ENCODE measurements at places on chromosomes 12 and 14.

DNA sequence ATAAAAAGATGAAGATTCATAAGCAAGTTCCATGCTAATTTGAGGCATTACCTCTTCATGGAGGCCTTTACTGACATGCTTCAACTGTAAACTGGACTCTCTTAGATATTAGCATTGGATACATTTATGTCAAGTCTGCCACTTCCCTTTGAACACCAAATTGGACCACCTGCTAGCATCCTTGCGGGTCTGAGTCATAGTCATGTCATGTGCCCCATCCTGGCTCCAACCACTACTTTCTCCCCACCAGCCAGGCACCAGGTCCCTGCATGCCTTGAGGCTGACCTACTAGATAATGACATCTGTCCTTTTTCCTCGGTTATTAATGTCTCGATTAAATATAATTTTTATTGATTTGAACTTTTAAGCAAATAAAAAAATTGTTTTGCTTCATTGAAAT is 32.9 kb upstream of the EEA1 start:
- no peak for DNase-seq

- DNase-seq: no peak
These were observed 155.5 kb upstream of the CCND2 start for GRCh38 chr12:4118017-4118510.

DNA sequence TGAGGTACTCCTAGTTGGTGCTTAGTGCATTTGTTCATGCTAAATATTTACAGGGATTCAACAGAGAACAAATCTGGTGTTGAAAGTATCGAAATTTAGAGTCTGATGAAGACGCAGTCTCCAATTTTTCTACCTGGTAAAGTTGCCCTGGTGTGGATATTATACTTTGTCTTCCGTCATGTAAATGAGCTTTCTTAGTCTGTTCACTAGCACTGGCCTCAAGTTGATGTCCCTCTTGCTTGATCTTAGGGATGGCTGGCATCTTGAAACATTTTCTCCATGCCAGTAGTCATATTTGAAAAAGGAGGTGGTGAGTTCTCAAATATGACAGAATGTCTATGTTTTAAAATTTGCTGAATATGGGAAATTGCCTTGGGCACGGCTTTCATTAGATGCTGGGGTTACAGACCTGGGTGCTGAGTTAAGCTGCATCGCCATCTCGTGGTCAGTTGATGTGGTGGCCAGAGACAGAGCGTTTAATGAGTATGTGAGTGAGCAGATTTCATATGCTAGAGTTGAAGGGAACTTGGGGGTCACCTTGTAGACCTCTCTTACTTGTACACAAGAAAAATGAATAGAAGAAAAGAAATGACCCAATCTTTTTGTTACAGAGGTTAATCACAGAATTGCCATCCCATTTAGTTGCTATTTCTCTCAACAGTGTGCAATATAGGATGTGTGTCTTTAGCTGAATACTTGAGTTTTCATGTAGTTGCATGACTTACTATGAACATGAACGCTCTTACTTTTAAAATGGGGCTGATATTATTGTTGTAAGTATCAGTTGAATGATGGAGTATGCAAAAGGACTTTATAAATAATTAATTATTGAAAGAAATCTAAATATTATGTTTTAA is 172.8 kb upstream of the DCN start:
- DNase-seq: peak; percentile 20

DNA sequence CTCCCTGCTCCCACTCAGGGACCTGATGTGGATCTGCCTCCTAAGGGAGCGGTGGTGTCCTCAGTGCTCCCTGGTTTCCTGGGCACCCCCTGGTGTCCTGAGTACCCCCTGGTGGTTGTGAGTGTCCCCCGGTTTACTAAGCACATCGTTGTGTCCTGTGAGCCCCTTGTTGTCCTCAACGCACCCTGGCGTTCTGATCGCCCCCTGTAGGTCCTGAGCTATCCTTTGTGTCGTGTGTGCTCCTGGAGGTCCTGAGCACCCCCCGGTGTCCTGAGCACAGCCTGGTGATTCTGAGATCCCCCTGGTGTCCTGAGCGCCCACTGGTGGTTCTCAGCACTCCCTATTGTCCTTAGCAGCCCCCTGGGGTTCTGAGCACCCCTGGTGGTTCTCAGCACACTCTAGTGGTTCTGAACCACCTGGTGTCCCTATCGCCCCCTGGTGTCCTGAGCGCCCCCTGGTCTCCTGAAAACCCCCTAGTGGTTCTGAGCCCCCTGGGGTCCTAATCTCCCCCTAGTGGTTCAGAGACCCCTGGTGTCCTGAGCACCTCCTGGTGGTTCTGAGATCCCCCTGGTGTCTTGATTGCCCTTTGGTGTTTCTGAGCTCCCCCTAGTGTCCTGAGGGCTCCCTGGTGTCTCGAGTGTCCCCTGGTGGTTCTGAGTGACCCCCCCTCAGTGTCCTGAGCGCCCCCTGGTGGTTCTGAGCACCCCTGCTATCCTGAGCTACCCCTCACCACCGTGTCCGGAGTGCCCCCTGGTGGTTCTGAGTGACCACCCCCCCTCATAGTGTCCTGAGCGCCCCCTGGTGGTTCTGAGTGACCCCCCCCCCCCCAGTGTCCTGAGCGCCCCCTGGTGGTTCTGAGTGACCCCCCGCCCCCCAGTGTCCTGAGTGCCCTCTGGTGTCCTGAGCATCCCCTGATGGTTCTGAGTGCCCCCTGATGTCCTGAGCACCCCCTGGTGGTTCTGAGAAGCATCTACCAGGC is 615.1 kb downstream of the TMEM121 start:
- DNase-seq: peak; percentile 34

GRCh38 chr12:95544756-95545155 is 6.5 kb downstream of the USP44 start:
- DNase-seq: no peak

DNA sequence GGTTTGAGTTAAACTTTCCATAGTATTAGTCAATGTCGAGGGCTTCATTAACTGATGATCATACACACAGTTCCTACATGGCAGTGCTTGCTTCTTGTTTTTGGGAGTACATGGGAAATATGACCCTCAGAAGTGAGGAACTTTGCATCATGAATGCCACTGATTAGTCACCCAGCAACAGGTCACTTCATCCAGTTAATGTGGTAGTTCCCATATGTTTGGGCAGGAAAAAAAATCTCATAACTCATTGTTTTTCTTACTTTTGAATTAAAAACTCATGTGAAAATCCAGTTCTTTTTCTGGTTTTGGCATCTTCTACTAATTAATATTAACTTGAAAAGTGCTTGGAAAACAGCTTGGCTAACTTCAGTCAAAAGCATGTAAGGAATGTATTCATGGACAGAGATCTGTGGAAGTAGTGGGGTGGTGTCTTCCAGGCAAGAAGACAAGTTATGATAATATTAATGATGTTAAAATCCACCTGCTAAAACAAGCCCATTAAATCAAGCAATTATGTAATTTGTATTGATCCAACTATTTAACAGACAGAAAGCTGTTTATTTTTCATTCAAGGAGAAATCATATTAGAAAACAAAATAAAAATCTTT is 309.1 kb upstream of the NAV3 start:
- no peak for DNase-seq

- no peak for DNase-seq
These were observed 208.5 kb upstream of the C14orf180 start for GRCh38 chr14:104371031-104371430.

DNA sequence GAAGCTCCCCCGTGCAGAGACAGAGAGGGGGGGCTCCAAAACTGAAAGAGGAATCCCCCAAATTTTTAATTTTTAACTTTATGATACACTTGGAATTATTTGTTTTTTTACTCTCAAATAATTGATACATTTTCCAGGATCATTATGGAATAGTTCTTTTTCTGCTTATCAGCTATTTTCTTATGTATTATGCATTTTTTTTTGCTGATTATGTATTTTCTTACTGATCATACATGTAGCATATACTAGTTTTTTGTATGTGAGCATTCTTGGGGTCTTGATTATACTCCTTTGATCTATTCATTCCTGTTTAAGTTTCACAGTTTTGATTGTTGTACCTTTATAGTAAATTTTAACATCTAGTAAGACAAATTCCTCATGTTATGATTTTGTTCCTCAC is 55.5 kb upstream of the LDHB start:
- DNase-seq: no peak

DNA sequence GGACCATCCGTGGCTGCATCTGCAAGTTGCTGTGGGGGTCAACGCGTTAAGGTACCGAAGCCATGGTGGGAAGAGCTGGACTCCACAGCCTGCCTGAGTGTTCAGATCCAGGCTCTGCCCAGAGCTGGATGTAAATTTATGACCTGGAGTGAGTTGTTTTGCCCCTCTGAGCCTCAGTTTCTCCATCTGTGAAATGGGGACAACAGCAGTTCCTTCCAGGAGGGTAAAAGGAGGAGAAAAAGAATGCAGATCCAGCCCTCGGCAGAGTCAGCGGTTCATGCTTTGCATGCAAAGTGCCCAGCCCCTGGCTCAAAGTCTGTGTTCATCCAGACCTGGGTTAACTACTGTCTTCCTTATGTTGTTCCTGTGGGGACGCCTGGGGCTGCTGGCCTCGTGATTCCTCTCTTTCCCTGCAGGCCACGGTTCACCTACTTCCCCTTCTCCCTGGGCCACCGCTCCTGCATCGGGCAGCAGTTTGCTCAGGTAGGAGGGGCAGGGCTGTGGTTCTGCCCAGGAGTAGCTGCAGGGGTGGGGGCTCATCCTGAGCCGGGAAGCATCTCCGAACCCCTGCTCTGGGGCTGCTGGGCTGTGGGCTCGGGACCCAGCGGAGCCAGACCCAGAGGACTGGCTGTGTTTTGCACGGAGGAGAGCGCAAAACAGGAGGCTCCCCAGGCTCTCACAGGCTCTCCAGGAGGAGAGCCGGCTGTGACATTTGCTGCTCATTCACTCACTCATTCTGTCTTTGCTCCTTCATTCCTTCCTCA is 41.9 kb downstream of the CYP46A1 start:
- DNase-seq: no peak

DNA sequence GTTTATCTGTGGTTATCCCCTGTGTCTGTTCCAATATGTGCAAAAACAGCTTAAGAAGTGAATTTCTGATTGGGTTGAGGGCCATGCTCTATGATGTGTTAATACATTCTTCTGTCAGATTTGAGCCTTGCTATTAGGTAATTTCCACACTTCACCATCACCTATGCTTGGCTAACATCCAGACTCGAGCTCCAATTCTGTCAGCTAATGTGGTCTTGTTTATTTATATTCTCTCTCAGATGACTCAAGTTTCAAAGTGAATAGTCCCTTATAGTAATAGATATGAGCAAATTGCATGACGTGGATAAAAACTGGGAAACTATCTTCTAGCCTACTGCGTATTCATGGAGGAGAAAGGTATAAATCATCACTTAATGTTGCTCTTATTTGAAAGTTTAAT is 451.3 kb downstream of the SNAPC1 start:
- no peak for DNase-seq

GRCh38 chr14:101961746-101962502 is 2.4 kb upstream of the DYNC1H1 start:
- no peak for DNase-seq

DNA sequence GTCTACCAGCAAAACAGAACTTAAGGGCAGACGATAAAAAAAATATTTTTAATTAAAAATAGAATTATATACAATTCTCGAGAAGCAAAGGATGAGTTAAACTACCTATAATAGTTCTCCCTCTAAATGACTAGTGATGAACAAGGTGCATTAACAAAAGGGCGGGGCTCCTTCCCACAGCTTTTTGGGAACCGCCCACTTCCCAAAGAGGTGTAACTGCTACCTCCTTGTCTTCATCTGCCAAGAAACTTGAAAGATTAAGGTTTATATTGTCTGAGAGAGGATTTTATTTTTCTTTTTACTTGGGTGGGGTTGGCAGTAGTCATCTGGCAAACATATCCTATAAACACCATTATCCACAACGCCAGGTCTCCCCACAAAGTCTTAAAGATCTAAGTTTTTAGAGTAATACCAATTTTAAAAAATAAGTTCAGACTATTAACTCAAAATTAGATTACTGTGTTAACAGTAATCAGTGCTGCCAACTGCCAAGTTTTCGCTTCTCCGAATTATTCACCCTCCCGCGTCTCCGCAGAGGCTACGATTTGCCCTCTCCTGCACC is 938 bp downstream of the RALGAPA1 start:
- DNase-seq: no peak

- no peak for DNase-seq
These were observed 9.6 kb upstream of the SNAPC1 start for GRCh38 chr14:61752626-61753025.

- DNase-seq: no peak
These were observed 6.6 kb upstream of the SLC6A13 start for GRCh38 chr12:269191-269590.

DNA sequence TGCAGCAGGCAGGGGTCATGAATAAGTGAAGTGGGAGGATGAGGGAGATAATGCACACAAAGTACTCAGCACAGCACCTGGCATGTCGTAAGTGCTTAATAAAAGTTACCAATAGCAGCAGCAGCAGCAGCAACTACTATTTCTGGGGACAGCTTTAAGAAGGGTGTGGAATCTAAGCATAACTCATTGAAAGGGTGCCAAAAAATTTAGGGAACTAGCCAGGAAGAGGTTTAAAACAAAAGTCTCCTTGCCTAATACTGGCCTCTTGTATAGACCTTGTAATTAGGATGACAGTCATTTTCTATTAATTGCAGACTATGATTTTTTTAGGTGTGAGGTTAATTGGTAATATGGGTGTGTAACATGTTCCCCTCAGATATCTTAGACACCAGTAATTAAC is 179.9 kb downstream of the PTPN11 start:
- no peak for DNase-seq

- no peak for DNase-seq
These were observed 13.1 kb upstream of the TMEM229B start for GRCh38 chr14:67501670-67502069.

GRCh38 chr14:90088176-90088575 is 26.4 kb downstream of the KCNK13 start:
- no peak for DNase-seq

- DNase-seq: no peak
These were observed 158.8 kb upstream of the PRMT8 start for GRCh38 chr12:3332188-3332587.

DNA sequence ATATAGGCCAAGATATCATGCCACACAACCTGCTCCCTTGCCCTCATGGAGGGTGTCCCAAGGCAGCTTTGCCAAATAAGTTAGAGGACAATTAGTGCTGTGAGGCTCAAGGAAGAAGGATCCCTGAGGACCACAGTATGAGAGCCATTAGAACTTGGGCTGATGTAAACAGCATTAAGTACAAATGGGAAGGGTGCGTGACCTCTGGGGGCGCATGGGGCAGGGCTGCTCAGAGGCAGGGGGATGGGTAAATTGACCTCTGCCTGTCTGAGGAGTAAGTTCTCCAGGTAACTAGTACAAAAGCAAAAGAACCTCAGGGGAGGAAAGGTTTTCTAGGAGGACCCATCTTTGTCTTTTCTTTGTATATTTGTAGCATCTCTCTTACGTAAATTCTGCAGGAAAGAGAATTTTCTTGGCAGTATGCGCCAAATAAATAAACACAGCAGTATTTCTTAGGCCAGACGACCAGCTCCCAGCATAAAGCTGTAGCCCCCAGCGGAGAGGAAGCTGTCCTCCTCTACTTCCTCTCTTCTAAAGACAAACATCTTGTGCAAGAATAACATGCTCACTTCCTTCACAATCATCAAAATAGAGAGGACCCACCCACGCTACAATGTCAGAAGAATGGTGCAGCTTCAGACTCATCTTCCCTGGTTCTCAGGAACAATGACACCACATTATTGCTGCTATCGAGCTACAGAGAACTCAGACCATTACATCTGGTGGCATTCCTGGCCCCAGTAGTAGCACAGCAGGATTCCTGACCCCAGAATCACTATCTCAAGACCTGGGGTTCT is 16.4 kb upstream of the VWF start:
- DNase-seq: peak; percentile 36

Data from activated T-cell treated with anti-CD3 and anti-CD28 coated beads for 24 hours (primary cell).